ENCODE measurements at places on chromosomes 3 and 15.
A peak's percentile ranks its signal among the peaks of the same experiment; 100 is the strongest.

DNA sequence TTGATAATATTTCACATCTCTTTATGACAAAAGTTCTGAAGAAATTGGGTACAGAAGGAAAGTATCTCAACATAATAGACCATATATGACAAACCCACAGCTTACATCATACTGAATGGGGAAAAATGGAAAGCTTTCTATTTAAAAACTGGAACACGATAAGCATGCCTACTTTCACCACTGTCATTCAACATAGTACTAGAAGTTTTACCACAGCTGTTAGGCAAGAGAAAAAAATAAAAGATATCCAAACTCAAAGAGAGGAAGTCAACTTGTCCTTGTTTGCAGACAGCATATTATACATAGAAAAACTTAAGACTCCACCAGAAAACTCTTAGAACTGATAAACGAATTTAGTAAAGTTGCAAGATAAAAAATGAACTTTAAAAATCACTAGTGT, 40.3 kb downstream of the COPS2 start:
- no peak for DNase-seq

GRCh38 chr15:23514484-23514883, 51.0 kb upstream of the MKRN3 start:
- no peak for DNase-seq

- DNase-seq = peak; percentile 84
These were observed 25.9 kb upstream of the SMAD3 start for GRCh38 chr15:67039384-67040075.

DNA sequence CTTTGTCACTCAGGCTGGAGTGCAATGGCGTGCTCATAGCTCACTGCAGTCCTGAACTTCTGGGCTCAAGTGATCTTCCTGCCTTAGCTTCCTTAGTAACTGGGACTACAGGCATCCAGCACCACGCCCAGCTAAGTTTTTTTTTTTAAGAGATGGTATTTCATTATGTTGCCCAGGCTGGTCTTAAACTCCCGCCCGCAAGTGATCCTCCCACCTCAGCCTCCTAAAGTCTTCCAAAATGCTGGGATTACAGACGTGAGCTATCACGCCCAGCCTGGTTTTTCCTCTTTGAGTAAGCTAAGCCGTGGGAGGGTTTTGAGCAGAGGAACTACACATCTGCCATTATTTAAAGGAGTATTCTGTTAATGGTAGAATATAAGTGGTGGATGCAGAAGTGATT, 7.4 kb upstream of the LRRFIP2 start:
- DNase-seq = no peak

GRCh38 chr3:103056542-103056941, 621.7 kb downstream of the ZPLD1 start:
- DNase-seq = no peak

DNA sequence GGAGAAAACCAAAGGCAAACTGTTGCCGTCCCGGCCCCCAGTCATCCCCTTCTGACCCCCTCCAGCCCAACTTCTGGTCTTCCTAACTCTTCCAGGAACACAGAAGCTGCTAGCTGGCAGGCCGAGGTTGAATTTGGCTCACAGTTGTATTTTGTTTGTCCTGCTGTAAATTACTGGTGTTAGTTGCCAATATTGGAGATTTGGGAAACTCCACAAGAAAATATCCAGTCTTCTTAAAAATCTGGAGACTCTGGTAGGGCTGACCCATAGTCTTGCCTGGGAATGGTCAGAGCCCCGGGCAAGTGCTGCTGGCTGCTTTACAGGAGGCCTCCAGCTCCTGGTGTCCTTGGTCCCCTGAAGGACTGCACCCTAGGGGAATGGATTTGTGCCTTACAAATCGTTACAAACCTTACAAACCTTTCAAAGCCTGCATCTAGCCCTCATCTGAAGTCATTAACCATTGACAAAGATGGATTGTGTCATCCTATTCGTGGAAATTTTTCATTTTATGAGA, 112.0 kb upstream of the MCTP2 start:
- DNase-seq = peak; percentile 46

GRCh38 chr3:67104388-67104787, 106.3 kb downstream of the KBTBD8 start:
- no peak for DNase-seq

DNA sequence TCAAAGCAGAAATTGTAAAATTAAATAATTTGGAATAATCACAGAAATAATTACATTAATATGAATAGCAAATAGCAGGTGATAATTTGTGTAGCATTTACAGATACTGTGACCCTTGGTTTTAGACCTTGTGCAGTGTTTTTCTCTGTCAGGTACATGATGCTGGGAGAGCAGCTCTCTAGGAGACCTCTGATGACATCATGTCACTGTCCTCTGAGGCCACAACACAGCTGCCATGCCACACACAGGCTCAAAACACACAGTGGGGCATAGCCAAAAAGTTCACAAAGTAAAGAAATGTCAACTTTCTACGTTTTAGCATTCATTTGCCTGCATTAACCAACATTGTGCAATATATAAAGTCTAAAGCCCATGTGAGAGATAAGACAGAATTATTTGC, 71.8 kb upstream of the ZBTB20 start:
- DNase-seq = no peak

GRCh38 chr15:73313861-73314260, 54.9 kb downstream of the HCN4 start:
- no peak for DNase-seq

- no peak for DNase-seq
These were observed 51.7 kb downstream of the SEMA5B start for GRCh38 chr3:122975924-122976293.

- no peak for DNase-seq
These were observed 44.7 kb upstream of the SELENOK start for GRCh38 chr3:53936347-53936746.

GRCh38 chr3:151230646-151231045, 27.6 kb upstream of the GPR171 start:
- DNase-seq = no peak

GRCh38 chr15:37100966-37101215, 542 bp upstream of the MEIS2 start:
- no peak for DNase-seq

GRCh38 chr3:131221731-131222130, 159.8 kb upstream of the NUDT16 start:
- no peak for DNase-seq

GRCh38 chr3:3189102-3189727, 9.7 kb upstream of the CRBN start:
- DNase-seq = no peak

GRCh38 chr15:89018207-89018606, 70.0 kb upstream of the ABHD2 start:
- no peak for DNase-seq

- DNase-seq = no peak
These were observed 403.6 kb upstream of the PROK2 start for GRCh38 chr3:72188536-72188935.

DNA sequence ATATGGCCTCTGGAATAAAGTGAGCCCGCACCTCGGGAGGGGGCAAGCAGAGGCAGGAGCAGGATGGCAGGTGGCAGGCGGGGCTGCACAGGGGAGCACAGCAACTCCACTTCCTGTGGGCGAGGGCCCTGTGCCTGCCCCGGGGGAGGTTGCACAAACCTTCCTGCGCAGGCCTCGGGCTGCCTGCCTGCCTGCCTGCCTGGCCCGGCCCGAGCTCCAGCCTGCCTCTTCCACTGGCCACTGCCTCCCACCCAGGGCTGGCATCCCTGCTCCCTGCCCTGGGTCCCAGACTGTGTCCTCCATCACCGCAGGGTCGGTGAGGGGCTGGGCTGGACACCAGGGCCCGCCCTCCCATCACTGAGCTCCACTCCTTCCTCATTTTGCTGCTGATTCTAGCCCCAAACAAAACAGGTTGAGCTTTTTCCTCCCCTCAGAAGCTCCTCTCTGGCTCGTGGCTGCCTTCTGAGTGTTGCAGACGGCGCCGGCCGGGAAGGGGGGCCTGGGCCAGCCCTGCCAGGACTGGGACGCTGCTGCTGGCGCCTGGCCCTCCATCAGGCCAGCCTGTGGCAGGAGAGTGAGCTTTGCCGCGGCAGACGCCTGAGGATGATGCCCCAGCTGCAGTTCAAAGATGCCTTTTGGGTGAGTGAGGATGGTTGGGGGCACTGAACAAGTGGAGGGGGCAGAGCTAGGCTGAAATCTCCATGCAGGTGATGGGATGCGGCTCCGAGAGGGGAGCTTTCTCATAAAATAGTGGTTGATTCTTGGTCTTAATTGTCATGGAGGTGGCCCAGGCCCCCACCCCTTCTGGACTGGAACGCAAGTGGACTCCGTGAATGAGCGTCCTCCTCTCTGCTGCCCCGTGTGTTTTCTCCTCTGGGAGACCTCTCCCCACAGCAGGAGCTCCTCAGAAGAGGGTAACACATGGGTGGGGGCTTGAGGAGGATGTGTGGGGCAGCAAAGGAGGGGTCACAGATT, at the start of gene PSTPIP1:
Gene PSTPIP1 (plus strand): TSS at position 156 of the 975 bp plus-strand sequence. CDS start 448 bp downstream, at position 604.
- no peak for DNase-seq

- DNase-seq = no peak
These were observed 110.3 kb downstream of the FAIM start for GRCh38 chr3:138718849-138719248.

- no peak for DNase-seq
These were observed 176.6 kb downstream of the OSBPL10 start for GRCh38 chr3:31804251-31805051.

- DNase-seq = no peak
These were observed 2.9 kb downstream of the CCRL2 start for GRCh38 chr3:46409739-46410489.

- DNase-seq = no peak
These were observed 5.0 kb downstream of the SUCNR1 start for GRCh38 chr3:151878465-151878864.

DNA sequence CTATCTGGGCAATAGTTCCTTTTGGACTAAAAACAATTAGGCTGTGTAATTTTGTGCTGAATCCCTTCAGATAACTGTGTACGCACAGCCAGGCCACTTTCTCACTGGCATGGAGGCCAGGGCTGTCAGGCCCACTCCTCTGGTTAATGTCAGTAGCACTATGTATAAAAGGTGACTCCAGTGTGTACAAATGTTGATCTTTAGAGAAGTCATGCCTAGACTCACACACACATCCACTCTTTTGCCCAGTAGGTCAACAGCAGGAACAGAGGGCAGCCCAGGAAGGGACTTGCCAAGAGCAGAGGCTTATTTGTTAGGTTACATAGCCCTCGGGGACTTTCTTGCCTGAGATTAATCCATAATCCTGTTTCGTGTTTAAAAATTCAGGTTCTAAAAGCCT, 416.6 kb upstream of the WNT5A start:
- no peak for DNase-seq

- peak; percentile 81 for DNase-seq
These were observed 517.3 kb downstream of the MECOM start for GRCh38 chr3:169146179-169146665.

- peak; percentile 59 for DNase-seq
These were observed 31.8 kb downstream of the LPP start for GRCh38 chr3:188185717-188186251.

DNA sequence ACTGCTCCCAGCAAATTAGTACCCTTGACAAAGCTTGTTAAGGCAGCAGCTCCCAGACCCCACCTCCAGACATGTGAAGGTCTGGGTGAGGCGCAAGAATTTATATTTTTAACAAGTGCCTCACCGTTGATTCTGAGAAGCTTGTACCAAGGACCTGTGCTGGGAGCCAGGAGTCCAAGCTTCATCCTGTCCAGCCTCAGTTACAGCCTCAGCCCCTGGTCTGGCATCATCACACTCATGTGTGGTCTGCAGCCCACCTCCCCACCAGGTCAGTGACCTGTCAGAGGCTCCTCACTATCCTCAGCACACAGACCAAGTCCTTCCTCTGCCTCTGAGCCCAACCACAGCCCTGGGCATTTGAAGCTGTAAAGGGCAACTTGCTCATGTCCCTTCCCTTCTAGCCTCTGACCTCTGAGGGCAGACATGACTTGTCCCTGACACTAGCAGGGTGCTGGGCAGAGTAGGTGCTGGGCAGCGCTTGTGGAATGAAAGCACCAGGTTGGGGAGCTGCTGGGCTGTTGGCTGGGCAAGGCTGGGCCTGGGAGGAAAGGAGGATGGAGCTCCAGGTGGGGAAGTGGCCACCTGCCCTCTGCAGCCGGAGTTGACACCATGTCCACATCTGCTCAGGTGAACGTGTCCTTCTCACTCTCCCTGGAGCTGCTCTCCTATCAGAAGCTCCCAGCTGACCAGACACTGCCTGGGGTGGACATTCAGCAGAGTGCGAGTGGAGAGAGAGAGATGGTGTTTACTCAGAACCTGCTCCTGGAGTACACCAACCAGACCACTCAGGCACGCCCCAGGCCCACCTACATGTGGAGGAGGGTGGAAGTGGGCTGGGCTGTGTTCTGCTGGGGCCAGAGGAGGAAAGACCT, 16.9 kb downstream of the ACAA1 start:
- no peak for DNase-seq

- DNase-seq = no peak
These were observed 901.7 kb downstream of the NTRK3 start for GRCh38 chr15:87354661-87355410.

- DNase-seq = no peak
These were observed 82.7 kb upstream of the CHD2 start for GRCh38 chr15:92817339-92817886.

DNA sequence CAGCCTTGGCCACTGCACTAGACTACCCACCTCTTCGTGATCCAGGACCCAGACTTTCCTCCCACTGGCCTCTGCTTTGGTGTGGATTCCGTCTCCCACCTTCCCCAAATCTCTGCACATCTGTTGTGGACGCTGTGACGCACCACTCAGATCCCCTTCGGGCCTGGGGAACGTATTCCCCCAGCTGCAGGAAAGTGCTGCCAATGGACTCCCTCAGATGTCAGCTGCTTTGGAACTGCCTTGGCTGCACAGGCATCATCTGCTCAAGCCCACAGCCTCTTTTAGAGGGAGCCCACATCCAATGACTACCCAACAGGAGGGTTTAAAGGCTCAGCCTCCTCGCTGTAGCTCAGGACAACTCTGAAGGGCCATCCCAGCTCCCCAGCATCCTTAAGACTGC, 134.2 kb upstream of the RAD18 start:
- no peak for DNase-seq

- peak; percentile 77 for DNase-seq
These were observed 9.6 kb upstream of the PSMD2 start for GRCh38 chr3:184289426-184289938.

DNA sequence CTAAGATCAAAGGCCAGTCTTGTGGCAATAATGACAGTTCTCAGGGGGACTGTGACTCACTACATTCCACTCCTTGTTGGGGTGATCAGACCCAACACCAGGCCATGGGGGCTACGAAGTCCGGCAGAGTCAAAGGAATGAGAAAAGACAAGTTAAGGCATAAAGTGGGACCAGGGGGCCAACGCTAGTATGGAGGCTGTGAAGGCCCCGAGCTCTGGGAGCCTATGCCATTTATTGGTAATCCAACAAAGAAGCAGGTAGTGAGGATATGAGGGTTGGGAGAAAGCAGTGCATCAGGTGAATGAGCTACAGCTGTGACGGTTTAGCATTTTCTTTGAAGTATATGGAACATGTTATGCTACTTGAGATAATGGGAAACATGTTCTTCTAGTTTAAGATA, 104.4 kb upstream of the C2CD4B start:
- DNase-seq = peak; percentile 18

- DNase-seq = no peak
These were observed 10.2 kb downstream of the CD276 start for GRCh38 chr15:73694419-73694818.
